Stimulated activated CD4-positive, alpha-beta T cell treated with anti-CD3 and anti-CD28 coated beads, Interleukin-15, amount 100 ng/mL, for 48 hours (primary cell): ENCODE measurements at places on chromosomes 7 and 10.

GRCh38 chr10:28940158-28940888, 263.0 kb downstream of the BAMBI start:
- DNase-seq, result no peak

DNA sequence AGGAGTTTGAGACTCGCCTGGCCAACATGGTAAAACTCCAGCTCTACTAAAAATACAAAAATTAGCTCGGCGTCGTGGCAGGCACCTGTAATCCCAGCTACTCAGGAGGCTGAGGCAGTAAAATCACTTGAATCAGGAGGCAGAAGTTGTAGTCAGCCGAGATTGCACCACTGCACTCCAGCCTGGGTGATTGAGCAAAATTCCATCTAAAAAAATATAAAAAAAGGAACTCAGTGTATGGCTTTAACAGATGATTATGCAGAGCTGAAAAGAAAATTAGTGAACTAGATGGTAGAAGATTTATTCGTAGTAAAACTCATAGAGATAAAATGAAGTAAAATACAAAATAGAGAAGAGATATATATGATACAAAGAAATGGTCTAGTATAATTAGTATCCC, 12.6 kb upstream of the CNOT4 start:
- DNase-seq, result no peak

- no peak for DNase-seq
Measured at GRCh38 chr7:147833557-147833956, 757.0 kb upstream of the C7orf33 start.

- DNase-seq, result no peak
Measured at GRCh38 chr7:25095516-25096345, 29.3 kb downstream of the CYCS start.

DNA sequence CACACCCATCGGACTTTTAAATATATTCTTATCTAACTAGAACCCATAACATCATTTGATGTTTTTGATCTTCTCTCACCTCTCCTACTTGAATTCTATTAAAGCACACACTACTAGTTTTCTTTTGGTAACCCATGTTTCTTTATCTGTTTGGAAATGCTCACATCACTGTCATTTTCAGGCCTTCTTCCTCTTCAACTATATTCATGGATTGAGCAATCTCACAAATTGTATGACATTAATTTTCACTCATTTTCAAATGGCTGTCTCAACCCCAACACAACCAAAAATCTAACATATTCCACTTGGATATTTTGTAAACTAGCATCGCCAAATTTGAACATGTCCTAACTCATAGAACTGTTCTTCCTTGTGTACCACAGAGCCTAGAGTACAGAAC, 488.0 kb upstream of the SEMA3A start:
- no peak for DNase-seq

DNA sequence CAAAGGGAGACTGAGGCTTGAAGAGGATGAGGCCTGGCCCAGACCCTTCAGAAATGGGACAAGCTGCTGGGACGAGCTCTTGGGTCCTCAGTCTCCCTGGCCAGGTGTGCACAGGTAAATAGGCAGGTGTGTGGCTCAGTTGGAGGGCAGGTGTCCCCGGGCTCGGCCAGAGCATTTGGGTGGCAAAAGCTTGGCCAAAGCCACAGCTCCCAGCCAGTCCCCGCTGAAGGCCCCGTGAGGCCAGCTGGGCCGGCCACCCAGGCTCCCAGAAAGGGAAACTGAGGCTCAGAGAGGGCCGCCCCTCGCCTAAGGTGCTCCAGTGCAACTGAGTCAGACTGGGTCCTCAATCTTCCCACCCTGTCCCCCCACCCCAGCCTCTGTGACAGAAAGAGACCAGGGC, 37.3 kb downstream of the MICALL2 start:
- DNase-seq, result no peak

DNA sequence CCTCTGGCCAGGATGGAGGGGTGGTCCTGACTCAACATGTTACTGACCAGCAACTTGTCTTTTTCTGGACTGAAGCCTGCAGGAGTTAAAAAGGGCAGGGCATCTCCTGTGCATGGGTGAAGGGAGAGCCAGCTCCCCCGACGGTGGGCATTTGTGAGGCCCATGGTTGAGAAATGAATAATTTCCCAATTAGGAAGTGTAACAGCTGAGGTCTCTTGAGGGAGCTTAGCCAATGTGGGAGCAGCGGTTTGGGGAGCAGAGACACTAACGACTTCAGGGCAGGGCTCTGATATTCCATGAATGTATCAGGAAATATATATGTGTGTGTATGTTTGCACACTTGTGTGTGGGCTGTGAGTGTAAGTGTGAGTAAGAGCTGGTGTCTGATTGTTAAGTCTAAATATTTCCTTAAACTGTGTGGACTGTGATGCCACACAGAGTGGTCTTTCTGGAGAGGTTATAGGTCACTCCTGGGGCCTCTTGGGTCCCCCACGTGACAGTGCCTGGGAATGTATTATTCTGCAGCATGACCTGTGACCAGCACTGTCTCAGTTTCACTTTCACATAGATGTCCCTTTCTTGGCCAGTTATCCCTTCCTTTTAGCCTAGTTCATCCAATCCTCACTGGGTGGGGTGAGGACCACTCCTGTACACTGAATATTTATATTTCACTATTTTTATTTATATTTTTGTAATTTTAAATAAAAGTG, 6.0 kb downstream of the PLAU start:
- no peak for DNase-seq

DNA sequence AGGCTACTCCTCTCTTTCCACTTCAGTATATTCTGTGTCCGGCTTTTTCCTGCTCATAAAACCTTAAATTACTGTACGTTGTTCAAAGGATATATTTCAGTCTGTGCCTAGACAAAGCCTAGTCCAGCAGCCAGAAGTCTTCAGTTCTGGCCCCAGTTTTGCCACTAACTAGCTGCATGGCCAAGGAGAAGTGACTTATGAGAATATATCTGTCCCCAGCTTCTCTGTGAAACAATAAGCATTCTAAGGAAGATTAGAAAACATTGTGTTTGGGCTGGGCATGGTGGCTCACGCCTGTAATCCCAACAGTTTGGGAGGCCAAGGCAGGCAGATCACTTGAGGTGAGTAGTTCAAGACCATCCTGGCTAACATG, 105.0 kb upstream of the HDAC9 start:
- DNase-seq, result no peak

GRCh38 chr10:119198438-119198837, 8.9 kb upstream of the GRK5 start:
- no peak for DNase-seq

DNA sequence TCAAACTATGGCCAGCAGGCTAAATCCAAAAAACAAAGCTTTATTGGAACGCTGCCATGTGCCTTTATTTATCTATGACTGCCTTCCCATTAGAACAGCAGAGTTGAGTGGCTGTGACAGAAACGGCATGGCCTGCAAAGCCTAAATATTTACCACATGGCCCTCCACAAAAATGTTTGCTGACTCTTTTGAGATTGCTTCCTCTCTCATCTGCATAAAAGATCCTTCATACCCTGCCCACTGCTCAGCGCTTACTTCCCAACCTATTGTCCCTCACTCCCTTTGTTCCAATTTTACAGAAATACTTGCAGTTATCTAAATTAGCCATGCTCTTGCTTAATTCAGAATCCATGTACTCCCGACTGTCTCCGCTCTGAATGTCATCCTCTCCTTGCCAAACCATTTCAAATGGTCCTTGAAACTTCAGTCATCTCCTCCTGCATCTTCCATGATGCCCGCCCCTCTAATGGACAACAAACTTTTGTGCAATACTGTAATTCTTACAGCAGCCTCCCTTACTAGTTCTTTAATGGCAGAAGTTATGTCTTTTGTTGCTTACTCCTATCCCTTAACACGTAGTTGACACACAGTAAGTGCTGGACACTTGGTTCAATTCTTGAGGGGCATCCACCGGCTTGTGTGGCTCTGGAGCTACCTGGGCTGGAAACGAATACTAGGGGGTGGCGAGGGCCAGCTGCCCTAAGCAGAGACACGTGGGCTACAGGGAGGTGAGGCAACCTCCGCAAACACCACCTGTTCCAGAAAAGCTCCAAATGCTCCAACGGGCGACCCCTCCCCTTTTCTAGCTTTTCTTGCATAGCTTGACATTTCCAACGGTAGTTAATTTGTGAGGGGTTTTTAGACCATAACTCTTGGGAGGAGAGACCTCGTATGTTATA, 832 bp downstream of the XRCC2 start:
- no peak for DNase-seq

DNA sequence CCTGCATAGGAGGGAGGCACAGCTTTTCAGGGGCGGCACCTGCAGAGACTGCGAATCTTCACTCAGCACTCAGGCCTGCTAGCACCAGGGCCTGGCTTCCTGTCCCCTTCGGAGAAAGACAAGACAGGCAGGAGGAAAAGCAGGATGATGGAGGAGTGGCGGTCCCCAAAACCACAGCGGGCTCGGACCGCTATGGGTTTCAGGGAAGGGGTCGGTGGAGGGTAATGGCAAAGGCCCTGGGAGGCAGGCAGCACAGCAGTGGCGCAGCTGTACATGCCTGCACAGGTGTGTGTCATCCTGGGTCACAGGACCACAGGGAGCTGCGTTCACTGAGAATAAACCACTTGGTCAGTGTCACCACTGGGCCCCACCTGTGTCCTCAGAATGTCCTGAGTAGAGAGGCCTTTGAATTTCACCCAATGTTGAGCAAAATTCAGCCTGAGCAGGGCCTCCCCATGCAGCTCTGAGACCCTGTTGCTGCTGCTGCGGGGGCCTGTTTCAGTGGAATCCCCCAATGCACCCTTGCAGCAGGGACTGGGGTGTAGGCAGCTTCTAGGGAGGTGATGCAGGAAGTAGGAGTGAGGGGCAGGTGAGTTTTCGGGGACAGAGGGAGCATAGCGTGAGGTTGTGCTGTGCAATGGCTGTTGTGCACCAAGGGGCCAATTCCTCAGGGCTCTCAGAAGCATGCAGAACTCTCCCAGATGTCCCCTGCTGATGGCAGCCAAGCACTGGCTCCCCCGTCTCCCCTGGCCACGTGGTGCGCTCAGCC, 90.6 kb upstream of the PPP2R2D start:
- no peak for DNase-seq

- no peak for DNase-seq
Measured at GRCh38 chr10:20200758-20201157, 384.5 kb downstream of the PLXDC2 start.

DNA sequence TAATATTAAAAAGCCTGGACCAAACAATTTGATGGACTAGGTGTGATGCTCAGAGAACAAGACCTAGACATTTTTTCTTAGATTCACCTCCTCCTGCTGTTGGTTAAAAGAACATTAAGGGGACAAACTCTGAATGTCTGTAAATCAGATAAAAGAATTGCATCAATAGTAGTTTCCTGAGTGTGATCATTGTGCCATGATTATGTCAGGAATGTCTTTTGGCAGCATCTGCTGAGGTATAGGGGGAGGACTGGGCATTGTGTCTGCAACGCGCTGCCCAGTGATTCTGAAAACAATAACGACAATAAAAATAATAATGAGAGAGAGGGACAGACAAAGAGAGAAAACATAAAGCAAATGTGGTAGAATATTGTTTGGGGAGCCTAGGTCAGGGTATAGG, 6.9 kb downstream of the C7orf57 start:
- DNase-seq, result no peak

DNA sequence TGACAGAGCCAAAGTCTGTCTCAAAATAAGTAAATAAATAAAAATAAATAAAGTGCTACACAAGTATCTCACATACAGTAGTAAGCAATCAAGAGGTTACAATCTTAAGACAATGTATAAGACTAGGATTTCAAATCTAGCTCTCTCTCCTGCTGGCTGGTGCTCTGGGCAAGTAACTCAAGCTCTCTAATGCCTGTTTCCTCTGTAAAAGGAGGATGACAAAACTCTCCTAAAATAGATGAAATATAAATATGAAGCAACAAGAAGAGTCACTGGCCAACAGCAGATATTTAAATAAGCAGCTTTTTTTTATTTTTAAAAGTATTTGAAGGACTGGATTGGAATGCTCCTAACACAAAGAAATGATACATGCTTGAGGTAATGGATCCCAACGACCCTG, 7.2 kb downstream of the SFMBT2 start:
- DNase-seq, result no peak

- no peak for DNase-seq
Measured at GRCh38 chr10:30351502-30351901, 2.4 kb upstream of the MTPAP start.
